T-helper 1 cell (primary cell): ENCODE measurements at places on chromosomes 13 and 19.

GRCh38 chr13:105052711-105053110 is 1482.8 kb downstream of the EFNB2 start:
- no peak for DNase-seq

GRCh38 chr13:99947666-99948065 is 23.9 kb downstream of the ZIC5 start:
- no peak for DNase-seq

- no peak for DNase-seq
These were observed 19.7 kb downstream of the ZC3H4 start for GRCh38 chr19:47093841-47094240.

DNA sequence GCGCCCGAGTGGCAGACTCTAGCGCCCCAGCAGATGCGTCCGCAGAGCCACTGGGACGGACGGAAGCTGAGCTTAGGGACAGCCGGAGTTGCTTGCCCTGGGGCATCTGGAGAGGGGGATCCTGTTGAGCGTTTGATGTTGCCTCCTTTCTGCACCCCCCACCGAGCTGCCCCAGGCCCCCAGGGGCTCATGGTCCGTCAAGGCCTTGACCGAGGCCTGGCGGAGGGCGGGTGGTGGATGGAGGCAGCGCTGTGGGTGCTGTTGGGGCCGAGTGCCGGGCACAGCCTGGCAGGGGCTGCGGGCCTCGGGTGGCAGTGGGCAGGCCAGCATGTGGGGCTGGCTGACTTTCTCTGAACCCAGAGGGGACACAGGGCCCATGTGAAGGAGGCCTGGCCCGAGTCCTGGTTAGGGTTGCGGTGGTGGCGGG is 2.7 kb downstream of the CSNK1G2 start:
- DNase-seq: no peak

- no peak for DNase-seq
These were observed 4.5 kb downstream of the GRIK5 start for GRCh38 chr19:42065511-42065910.

DNA sequence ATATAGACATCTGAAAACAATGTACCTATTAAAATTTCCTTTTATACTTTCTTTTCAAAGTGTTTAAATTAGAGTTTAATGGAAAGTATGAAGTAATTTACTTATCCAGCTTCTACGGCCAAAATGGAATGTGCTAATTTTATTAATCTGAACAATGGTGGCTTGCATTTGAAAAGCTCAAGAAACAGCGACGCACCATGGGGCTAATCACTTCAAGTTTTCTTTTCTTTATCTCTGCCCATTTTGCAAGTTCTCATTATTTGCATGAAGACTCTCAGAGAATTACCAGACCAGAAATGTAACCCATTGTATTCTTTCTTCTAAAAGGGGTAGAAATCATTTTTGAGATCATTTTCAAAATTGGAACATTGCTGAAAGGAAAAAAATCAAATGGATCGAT is 204.0 kb upstream of the STARD13 start:
- no peak for DNase-seq

- DNase-seq: no peak
These were observed 57.9 kb downstream of the RFC3 start for GRCh38 chr13:33875618-33876401.

GRCh38 chr13:20696073-20696472 is 7.4 kb upstream of the IL17D start:
- no peak for DNase-seq

DNA sequence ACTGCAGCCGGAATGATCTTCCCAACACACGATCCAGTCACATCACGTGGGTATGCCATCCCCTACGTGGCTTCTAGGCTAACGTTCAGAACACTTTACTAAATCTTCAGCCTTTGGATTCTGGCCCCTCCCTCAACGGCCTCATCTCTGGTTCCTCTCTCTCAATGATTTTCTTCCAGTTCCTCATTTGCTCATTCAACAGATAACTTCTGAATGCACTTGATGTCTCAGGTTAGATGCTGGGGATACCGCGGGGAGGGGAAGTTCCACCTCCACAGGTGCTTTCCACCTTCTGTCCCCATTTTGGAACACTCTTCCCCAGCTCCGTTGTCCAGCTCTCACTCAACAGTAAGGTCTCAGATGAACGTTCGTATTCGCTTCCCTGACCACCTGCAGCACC is 66.1 kb downstream of the ATP7B start:
- no peak for DNase-seq

DNA sequence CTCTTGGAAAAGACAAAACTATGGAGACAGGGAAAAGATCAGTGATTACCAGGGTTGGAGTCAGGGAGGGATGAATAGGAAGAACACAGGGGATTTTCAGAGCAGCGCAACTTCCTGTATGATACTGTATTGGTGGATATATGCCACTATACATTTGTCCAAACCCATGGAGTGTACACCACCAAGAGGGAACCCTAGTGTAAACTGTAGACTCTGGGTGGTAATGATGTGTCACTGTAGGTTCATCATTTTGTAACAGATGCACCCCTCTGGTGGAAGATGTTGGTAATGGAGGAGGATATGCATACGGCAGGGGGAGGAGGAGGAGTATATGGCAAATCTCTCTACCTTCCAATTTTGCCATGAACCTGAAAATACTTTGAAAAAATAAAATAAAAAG is 68.1 kb downstream of the UFM1 start:
- DNase-seq: no peak

DNA sequence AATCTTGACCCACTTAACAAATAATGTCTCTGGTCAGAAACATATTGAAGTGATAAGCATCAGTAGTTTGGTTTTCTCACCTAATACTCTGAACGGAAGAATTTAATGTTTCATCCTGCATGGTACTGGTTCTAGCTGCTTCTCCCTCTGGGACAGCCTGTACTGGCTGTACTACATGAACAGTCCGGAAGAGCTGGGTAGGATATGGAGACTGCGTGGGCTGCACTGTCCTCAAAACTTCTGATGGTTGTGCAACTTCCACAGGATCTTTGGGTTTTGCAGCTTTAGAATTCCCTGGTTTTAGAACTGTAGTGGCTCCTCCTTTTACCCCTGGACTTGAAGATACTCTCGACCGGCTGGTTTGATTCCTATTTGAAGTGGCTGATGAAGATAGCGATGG is 78.3 kb downstream of the ELF1 start:
- no peak for DNase-seq

GRCh38 chr13:112724788-112725345 is 35.0 kb downstream of the ATP11A start:
- DNase-seq: no peak

DNA sequence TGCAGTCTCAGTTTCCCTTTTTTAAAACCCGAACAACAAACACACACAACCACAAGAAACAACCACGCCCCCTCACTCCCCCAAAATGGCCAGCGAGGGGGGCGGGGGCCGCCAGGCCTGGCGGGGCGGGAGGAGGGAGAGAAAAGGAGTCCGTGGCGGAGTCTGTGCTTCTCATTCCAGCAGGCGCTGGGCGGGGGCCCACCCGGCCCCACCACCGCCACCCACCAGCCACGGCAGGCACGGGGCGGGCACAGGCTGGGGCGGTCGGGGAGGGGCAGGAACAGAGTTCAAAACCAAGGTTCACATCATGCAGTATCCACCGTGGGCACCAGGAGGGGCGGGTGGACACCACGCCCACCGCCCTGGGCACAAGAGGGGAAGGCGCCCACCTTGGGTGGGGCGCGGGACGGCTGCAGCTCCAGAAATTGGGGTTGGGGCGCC is 12.9 kb downstream of the DPF1 start:
- no peak for DNase-seq

DNA sequence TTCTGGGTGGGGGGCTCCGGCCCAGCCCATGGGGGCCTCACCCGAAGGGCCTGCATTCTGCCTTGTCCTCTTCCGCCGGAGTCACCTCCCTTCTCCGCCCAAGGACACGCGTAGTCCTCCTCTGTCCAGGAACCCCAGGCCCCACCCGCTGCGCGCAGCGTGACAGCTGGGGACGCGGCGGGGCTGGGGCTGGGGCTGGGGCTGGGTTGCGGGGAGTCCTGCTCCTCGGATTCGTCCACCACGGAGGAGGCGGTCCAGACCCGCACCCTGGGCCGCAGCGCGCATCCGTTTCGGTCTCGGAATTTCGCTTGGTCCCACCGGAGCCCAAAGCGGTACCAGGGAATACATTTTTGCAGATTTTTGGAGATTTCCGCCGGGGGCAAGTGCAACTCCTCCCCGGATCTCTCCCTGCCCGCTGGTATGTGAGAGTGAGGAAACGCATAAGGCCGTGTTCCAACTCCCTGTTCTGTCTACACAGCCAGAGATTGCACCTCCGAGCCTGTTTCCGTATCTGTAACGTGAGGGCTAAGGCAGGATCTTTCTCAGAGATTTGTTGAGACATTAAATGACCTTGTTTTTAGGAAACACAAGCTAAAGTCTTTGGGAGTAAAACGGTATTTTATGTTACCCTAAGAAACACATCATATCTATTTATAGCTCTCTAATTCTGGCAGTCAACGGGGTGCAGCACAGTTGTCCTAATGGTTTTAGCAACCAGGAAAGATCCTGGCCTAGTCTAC is at the start of gene COX7A1:
COX7A1 (minus strand) TSS at position 96 of the 740 bp plus-strand sequence; CDS start at position 56, 40 bp downstream.
- DNase-seq: no peak

DNA sequence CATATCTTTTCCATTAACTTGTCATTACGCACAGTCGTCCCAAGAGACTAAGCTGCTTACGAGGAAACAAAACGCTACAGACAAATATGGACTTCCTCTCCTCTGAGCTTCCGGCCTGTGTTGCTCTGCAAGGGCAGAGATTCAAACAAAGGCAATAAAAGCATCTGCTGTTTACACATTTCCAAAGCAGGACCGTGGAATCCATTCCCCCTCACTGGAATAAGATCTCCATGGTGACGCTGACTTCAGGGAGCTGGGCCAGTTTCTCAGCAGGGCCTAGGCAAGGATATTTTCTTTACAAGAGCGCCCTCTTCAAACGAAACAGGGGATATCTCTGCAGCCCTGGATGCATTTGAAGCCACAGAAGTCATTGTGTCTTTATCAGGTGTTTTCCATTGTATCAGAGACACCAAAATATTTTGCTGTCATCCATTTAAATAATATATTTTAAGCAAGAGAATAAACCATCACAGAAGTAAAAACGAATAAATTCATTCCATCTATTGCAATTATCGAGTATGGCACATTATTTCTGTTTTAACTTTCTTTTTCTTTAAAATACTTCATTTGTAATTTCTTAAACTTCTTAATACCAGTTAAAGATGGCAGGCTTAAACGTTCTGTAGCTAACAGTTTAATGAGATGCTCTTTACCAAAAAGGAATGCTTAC is 177.5 kb downstream of the DCLK1 start:
- no peak for DNase-seq

- DNase-seq: no peak
These were observed 11.3 kb upstream of the TNFRSF19 start for GRCh38 chr13:23558675-23559536.

DNA sequence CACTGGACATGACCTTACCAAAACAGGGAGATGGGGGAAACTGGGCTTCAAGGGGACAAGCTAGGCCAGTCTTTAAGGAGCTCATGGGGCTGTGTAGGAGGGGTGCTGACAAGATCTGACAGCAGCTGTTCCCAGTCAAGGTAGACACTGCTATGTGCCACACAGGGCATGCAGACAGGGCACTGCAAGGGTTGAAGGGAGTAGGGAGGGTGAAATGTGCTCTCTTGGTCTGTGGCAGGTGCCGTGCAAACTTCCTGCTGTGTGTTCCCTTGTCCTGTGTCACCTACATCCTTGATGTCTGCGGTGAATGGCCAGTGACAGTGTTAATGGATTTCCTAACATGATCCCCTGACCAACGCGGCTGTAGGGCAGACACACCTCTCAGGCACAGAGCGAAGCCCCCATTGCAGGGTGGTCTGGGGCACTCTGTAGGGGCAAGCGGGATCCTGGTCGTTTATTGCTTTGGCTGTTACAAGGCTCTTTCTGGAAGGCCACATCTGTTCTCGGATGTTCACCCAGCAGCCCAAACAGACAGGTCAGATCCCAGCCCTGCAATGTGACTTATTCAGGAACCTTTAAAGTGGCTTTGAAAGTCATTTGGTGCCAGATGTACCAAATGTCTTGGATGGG is 199.5 kb upstream of the ZNF536 start:
- no peak for DNase-seq

GRCh38 chr13:27978301-27978968 is 9.3 kb upstream of the CDX2 start:
- no peak for DNase-seq

- no peak for DNase-seq
These were observed 1.9 kb downstream of the NFKBID start for GRCh38 chr19:35898499-35898809.

- no peak for DNase-seq
These were observed 2889.6 kb upstream of the PCDH20 start for GRCh38 chr13:64305246-64305645.

- no peak for DNase-seq
These were observed 2.6 kb downstream of the TIMM44 start for GRCh38 chr19:7940841-7941240.

GRCh38 chr19:4847190-4847973 is 15.9 kb upstream of the TICAM1 start:
- DNase-seq: no peak

DNA sequence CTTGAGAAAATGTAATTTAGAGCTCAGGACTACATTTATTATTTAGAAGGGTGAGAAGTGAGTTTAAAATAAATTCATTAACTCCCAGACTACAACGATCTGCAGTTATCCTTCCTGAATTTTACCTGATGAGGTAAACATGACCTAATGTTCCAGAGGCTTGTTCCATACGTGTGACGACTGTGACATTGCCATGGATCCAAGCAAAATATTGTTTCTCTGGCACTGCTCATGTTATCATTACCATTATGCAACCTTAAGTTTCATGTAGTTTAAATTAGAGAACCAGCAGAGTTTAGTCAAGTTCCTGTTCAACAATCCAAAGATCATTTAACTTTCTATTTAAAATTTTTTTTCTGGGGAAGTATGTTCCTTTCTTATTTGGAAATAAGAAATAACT is 279.6 kb downstream of the KLF5 start:
- DNase-seq: no peak

DNA sequence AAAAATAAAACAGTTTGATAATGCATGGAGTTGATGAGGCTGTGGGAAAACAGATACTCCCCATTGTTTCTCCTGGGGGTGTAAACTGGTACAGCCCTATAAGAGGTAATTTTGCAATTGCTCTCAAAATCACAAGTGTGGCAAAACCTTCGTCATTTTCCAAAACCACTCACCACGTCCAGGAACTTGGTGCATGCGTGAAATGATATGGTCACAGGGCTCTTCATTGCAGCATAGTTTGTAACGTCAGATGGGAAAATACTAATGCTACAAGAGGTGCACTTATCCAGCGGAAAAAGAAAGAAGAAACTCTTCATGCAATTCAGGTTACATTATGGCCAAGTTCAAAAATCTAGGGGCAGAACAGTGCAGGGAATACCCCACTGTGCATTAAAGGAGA is 11.9 kb upstream of the PLAUR start:
- no peak for DNase-seq

GRCh38 chr19:1070576-1070930 is 3.6 kb downstream of the ARHGAP45 start:
- DNase-seq: no peak

GRCh38 chr13:90673746-90674145 is 673.7 kb upstream of the MIR17HG start:
- DNase-seq: no peak
